ENCODE measurements at places on chromosomes 4 and X.

DNA sequence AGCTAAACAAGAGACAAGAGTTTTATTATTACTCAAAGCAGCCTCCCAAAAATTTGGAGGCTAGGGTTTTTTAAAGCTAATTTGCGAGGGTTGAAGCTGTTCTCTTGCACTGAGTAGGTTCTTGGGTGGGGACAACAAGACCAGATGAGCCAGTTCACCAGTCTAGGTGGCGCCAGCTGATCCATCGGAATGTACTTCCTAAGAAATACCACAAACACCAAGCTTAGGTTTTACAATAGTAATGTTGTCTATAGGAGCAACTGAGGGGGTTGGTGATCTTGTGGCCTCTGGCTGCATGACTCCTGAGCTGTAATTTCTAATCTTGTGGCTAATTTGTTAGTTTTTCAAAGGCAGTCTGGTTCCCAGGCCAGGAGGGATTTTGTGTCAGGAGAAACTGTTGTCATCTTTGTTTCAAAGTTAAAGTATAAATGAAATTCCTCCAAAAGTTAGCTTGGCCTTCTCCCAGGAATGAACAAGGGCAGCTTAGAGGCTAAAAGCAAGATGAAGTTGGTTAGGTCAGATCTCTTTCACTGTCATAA, 130.6 kb downstream of the SLC7A11 start:
- DNase-seq = no peak

GRCh38 chrX:101385795-101386541, at the start of gene BTK:
Gene BTK (minus strand): TSS chrX:101386191. CDS start chrX:101375284, 10,907 bp downstream.
- no peak for DNase-seq

- DNase-seq = no peak
Measured at GRCh38 chr4:16126714-16127113, 42.9 kb upstream of the PROM1 start.

GRCh38 chr4:60611762-60612496, 588.2 kb upstream of the ADGRL3 start:
- no peak for DNase-seq

GRCh38 chrX:31323658-31324057, 251.8 kb upstream of the FTHL17 start:
- DNase-seq = no peak

GRCh38 chrX:107117993-107118321, 665 bp downstream of the RBM41 start:
- no peak for DNase-seq

DNA sequence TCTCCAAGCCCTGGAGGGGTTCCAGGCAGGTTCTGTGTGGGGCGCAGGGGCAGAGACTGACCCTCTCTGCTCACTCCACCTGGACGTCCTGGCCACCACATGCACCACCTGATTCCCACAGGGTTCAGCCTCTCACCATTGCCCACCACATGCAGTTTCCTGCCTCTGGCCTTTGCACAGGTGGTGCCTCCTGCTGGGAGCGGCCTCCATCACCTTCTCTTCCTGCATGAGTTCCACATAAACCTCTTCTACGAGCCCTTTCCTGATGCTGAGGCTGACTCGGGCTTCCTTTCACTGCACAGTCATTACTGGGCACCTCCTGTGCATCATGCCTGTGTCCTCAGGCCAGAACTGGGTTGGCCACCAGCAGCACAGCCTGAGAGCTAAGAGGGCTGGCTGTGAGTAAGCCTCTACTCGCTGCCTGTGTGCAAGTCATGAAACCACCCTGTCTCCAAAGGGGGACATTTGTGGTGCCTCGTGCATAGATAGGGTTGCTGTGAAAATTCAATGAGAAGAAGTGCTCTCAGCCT, 19.9 kb downstream of the MAN2B2 start:
- peak; percentile 26 for DNase-seq

DNA sequence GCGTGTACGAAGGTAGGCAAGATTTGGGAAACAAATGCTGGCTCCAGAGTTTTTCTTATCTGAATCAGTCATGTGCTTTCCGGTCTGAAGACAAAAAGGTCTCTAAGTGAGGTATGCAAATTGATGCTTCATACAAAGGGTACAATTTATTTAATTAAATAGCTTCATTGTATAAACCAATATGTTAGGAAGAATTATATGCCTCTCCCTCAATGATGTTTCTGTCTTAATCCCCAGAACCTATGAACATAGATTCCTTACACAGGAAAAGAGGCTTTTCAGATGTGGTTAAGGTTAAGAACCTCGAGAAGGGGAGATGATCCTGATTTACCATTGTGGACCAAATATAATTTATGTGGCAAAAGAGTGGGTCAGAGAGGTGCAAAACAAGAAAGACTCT, 543.5 kb upstream of the PCDH10 start:
- DNase-seq = no peak

DNA sequence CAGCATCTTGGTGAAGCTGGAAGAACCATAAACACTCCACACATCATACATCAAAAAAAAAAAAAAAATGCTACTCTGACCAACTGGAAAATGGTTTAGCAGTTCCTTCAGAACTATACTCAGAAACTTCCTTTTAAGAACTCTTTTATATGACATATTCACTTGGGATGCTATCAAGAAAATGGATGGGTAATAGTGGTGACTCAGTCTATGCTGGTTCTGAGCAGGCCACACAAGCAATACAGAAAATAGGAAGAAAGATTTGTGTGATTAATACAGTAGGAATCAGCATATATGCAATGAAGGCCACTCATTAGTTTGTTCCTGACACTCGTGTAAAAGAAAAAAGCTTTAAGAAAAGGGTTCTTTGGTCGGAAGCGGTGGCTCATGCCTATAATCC, 123.5 kb upstream of the FAT4 start:
- no peak for DNase-seq

- DNase-seq = no peak
Measured at GRCh38 chr4:7861440-7861881, 78.2 kb downstream of the AFAP1 start.

DNA sequence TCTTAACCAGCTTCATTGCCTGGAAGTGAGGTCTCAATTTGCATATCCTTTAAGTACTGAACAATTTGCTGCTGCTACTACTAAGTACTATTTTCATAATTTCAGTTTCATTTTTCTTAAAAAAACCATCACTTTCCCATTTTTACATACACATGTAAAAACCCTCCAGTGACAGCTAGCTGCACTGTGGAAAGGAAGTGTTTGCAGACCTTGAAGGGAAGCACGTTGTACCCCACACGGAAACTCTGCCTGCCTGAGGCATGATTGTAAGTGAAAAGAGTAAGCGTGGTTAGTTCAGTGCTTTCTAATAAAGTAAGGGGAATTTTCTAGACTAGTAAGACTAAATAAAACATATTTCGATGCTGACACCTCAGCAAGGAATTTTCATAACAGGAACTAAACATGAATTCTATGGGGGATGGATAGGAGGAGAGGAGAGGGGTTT, 103.6 kb downstream of the RAPGEF2 start:
- DNase-seq = no peak

DNA sequence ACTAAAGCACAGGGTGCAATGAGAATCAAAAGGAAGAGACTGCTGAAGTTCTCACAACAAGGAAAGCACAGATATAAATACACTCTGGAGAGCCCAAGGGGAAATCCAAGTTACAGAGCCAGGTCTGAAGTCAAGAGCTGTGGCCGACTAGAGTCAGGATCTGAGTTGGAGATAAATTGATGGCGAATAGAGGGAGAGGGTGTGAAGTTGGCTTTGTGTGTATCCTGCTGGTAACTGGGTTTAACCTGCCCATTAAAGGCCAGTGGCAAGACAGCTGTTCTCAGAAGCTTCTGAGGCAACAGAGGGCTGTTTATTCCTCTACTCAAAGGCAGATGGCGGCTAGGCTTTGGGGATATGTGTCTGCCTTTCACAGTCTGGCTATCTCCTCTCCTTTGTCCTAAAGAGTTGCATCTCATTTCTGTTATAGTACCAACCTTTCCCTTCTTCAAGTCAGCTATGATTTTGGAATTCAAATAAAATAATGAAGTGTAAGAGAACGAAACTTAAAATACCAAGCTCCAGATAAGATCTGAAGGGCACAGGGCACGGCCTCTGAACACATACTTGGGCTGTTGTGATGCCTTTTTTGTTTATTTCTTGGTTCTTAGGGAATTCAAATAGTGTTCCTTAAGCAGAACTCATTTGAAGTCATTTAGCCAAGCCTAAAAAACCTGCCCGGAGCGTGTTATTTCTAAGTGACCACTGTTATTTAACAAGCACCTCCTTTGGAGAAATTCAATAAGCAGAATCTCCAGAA, 142.1 kb downstream of the APBB2 start:
- no peak for DNase-seq

DNA sequence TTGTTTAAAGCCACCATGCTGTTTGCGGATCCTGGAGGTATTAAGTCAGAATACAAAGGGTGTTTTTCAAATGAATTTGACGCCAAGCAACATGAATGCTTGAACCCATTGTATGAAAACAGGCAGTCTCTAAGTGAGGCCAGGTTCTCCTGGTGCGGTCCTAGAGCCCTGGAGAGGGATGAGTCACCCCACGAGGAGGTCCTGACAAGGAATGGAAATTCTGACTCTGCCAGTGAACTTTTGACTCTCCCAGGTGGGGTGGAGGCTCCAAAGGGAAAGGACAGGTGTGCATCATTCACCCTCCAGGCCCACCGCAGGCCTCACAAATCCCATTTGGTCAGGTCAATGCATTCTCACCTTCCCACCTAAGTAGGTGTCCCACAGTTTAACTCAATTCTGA, 1.5 kb downstream of the TRIM2 start:
- peak; percentile 20 for DNase-seq

- DNase-seq = no peak
Measured at GRCh38 chrX:14913241-14913640, 40.0 kb downstream of the MOSPD2 start.

DNA sequence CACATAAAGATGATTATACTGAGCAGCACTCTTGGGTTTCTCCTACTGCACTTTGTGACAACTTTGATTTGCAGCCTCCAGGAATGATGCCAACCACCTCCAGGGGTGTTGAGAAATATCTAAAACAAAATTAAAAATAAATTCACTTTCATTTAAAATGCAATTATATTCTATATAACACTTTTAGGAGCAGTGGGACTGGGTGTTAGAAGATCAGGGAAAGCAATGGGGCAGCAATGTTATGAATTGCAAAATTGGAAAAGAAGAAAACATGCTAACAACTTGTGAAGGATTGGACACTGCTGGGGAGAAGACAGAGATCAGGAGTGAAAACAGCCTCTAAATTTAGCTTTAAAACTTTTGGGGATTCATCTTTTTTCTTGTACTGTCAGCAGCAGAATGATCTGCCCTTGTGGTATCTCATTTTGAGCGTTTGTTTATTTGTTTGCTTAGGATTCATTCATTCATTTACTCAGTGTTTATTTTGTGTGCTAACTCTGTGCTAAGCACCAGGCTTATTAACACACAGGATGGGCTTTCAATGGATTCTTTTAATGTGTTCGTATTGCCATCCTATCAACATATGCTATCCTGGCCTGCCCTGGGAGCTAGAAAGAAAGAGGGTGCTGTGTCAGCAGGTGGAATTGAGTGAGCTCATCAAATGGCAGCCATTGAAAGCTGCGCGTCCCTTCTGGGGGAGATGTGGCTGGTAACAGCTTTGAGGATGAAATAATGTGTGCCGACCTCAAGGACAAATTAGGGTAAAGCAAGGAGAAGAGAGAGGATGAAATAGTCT, 96.5 kb downstream of the FRMPD4 start:
- no peak for DNase-seq

DNA sequence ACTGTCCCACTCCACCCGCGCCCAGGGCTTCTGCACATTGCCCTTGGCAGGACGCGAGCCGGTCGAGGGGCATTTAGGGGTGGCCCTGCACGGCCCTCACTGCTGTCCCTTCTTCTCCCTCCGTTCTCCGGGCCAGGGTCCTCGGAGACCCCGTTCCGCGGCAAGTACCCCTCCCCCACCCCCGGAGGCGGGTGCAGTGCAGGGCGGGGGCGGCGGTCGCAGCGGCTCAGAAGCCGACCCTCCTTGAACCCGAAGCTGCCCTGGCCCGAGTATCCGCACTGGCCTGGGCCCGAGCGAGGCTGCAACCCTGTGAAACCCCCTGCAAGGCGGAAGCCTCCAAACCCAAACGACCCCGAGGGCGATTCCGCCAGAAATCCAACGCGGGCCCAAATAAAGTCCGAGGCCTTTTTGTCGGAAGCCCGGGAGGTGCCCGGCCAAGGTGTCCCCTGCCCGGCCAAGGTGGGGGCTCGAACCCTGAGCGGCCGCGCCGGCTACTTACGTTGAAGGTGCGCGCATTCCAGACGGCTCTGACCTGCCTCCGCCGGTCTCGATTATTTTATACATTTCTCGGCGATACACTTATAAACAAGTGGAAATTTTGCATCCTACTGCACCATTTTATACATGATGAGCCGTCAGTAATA, 53.1 kb upstream of the TMEM33 start:
- DNase-seq = no peak

- no peak for DNase-seq
Measured at GRCh38 chr4:137541181-137541580, 8.9 kb upstream of the PCDH18 start.

DNA sequence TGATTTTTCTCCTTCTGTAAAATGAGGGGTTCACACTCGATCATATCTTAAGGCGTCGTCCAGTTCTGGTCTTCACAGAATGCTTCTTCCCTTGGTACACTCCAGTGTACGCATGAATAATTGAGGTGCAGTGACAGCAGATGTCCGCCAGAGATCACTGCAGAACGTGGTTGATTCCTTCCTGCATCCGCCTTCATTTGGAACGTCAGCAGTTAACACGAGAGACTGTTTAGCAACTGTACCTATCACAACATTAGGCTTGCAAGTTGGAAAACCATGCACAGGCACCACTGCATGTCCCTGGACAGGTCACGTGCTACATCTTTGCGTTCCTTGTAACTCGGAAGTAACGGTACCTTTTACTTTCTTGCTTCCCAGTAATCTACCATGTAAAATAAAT, 66.0 kb upstream of the GEMIN8 start:
- DNase-seq = peak; percentile 1

- no peak for DNase-seq
Measured at GRCh38 chrX:38166478-38167083, 54.1 kb downstream of the SRPX start.

GRCh38 chrX:100864657-100865391, 9.3 kb downstream of the NOX1 start:
- peak; percentile 13 for DNase-seq

DNA sequence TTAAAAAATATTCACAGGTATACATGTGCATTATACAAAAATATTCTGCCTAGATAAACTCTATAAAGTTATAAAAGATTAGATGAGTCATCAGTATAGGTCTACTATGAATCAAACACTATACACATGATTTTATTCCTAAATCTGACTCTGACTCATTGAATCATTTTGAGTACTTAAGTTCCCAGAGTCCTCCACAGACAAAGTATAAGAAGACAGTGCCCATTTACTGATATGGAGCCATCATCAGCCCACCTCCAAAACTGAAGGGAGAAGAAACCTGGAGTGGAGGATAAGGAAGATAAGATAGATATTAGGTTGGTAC, 28.7 kb upstream of the ANTXR2 start:
- DNase-seq = no peak

- DNase-seq = no peak
Measured at GRCh38 chr4:140326395-140326993, 47.0 kb upstream of the SCOC start.

GRCh38 chr4:168846414-168846813, 163.6 kb downstream of the CBR4 start:
- DNase-seq = no peak

GRCh38 chr4:2044542-2045517, 14.3 kb upstream of the NAT8L start:
- DNase-seq = no peak

GRCh38 chr4:171650543-171650942, 162.7 kb upstream of the GALNTL6 start:
- no peak for DNase-seq

GRCh38 chrX:69615342-69615741, 571 bp upstream of the EDA start:
- no peak for DNase-seq

All from H54 (cell line).